ENCODE measurements at places on chromosomes 6 and 20.

DNA sequence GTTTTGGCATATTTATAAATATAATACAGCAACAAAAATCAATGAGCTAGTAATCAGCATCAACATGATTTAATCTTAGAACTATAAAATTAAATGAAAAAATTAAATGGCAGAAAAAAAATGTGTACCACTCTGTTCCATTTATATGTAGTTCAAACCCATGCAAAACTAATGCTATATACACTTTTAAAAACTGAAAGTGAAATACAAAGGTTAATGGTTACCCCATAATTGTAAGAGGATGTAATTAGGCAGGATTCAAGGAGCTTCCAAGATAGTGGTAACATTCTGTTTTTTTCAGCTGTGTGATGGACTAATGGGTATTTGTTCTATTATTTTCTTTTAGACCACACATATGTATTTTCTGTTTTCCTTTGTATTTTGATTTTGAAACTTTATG lies 492.1 kb downstream of the UTRN start:
- no peak for DNase-seq

DNA sequence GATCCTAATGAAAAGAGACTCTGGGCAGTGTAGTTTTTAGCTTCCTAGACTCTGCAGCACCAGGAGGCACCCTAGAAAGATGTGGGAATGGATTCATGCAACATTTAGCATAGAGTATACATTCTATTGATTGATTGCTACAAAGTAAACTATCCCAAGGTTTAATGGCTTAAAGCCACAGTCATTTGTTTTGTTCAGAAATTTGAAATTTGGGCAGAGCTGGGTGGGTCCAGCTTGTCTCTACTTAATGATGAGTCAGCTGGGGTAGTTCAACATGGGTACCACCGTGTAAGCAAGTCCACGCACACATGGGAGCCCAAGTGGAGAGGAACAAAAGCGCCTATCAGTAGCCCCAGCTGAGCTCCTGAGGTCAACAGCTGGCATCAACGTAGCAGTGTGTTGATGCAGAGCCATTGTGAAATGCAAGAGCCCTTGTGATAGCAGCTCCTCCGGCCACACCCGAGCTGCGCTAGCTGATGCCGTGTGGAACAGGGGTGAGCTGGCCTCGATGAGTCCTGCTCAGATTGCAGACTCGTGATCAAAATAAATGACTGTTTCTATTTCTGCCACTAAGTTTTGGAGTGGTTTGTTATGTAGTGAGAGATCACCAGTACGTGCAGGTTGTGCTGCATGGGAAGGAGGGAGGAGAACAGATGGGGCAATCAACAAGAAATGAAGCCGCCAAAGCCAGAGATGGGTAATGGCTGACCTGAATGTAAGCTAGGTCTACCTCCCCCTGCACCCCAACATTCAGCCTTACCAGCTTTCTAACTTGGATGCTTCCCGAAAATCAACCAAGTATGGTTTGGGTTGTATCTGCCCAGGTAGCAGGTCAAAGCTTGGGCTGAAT lies 45.7 kb upstream of the TRAF3IP2 start:
- no peak for DNase-seq

DNA sequence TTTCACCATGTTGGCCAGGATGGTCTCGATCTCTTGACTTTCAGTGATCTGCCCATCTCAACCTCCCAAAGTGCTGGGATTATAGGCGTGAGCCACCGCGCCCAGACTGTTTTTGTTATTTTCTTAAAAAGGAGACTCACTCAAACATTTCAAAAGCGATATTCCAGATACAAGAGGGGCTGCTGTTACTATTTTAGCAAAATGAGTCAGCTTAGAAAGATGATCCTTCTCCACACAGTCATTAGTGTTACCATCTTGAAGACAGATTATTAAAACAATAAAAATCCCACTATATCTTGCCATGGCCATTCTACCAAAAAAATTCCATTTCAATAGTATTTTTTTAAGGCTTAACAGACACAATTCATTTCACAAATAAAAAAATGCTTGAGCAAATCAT lies 102.8 kb downstream of the PREP start:
- DNase-seq = no peak

- no peak for DNase-seq
Measured at GRCh38 chr20:34459209-34459897, 56.9 kb upstream of the DYNLRB1 start.

GRCh38 chr20:4925842-4926530 lies 75.3 kb downstream of the SLC23A2 start:
- DNase-seq = no peak

- no peak for DNase-seq
Measured at GRCh38 chr6:165383323-165383722, 73.9 kb upstream of the C6orf118 start.

DNA sequence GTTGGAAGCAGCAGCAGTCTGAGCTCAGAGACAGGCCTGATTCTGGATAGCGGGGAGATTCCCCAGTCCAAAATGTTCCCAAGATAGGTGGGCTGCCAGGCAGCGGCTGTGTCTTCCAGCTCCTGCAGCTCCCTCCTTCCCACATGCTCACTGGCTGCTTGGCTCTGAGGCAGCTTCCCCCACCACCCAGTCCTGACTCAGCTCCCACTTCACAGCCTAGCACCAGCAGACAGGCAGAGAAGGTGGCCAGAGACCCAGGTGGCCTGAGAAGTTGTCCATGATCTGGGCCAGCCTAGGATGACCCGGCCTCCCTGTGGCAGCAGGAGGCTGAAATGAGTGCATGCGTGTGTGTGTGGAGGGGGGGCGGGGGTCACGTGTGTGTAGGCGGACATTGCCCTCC lies 94.9 kb downstream of the MDGA1 start:
- DNase-seq = no peak

DNA sequence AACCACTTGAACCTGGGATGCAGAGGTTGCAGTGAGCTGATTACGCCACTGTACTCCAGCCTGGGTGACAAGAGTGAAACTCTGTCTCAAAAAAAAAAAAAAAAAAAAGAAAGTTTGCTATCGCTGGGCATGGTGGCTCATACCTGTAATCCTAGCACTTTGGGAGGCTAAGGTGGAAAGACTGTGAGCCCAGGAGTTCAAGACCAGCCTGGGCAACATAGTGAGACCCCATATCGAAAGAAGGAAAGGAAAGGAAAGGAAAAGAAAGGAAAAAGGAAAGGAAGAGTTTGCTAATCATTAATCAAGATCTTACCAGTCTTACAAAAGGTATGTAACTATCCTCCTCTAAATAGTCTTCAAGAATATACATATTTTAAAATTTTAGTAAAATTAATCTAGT lies 55.4 kb upstream of the SMIM29 start:
- no peak for DNase-seq

GRCh38 chr6:133130863-133131262 lies 110.3 kb upstream of the EYA4 start:
- no peak for DNase-seq

DNA sequence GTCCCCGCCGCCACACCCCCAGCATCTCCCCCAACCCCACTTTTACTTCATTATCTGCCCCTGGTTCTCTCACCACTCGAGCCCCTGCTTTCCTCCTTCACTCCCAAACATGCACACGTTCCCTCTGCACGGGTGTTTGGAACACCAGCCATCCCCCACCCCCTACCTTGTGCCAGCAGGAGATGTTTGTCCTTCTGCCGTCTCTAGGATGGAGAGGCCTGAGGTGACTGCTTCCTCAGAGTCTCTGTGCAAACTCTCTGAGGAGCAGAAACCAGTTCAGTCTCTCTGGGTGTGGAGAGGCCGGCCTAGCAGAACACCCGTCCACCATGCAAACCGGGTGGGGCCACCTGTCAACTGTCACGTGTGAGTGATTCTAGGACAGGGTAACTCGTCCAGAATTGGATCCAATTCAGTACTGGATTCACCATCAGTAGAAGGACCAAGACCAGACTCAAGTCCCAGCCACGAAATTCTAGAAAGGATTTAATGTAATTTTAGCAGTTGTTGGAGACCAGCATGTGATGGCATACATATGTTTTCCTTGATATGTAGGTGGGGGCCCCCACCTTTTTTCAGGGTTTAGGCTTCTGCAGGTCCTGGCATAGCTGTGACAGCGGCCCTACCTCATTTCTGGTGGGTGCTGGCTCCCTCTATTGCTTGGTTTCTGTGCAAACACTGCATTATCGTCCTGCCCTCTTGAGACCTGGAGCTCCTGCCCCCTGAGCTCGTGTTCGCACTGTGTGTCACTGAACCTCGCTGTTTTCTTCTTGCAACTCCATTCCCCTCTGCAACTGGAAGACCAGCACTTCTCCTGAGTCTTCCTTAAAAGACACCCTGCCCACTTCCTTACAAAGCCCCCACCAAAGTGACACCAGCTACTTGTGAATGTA lies at the start of gene RAET1E:
Gene RAET1E, minus strand, starts transcription at position 259 of the 890 bp plus-strand sequence. CDS start 7,212 bp downstream, outside the sequence.
- no peak for DNase-seq

GRCh38 chr6:21633511-21634109 lies 40.1 kb downstream of the SOX4 start:
- DNase-seq = no peak

GRCh38 chr20:44224637-44225036 lies 14.1 kb upstream of the OSER1 start:
- no peak for DNase-seq
